CD8-positive, alpha-beta memory T cell (primary cell): ENCODE measurements at places on chromosomes 2 and 18. TPM values are rescaled to one million over a fixed set of nuclear protein-coding genes. Genes with fewer than 3 reads are reported as not detected.

CNOT11 gene
- total RNA-seq, result 67.4 TPM

CD226 gene
- total RNA-seq, result 150 TPM

- H3K27me3 ChIP-seq, result no peaks in the 10 kb centered on the region
- peaks cover 12% of the 10 kb centered on the region for H3K36me3 ChIP-seq
- no peak overlapping the region for H3K4me3 ChIP-seq
- H3K27ac ChIP-seq, result no peak overlapping the region
Measured at GRCh38 chr2:20027705-20028434, 15.4 kb upstream of the MATN3 start.

DNA sequence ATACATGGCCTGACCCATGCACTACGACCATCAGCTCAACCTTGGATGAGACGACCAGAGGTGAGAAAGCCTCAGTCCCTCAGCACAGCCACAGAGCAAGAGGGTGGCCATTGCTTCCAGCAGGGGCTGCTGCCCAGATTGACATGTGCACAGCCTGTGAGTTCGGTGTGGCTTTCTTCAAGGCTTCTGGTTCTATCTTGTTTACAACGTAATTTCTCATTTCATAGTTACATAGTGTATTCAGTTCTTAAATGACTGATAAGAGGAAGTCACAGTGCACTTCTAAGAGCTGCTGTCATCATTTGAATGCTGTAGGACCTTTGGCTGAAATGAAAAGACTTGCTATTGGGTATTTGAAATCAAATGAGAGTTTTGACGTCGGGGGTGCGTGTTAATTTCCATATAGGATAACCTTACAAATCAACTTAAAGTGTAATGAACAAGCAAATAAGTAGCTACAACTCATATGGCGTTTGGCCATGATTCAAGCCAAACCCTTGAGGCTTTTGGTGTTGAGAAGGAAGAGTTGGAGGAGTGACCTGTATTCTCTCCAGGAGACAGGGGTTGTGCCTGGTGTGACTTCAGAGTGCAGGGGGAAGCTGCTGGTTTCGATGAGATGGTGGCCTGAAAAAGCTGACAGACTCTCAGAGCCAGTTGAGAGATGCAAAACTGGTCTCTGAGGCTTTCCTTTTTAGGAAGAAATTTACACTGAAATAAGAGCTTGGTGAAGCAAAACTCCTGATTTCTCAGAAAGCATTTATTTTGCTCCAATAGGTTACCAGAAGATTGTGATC lies 51.0 kb downstream of the TSHZ1 start:
- DNase-seq, result no peak
- no peaks in the 10 kb centered on the region for H3K4me1 ChIP-seq

GRCh38 chr2:219218217-219218731 lies 484 bp downstream of the ABCB6 start:
- peak; percentile 6 for DNase-seq
- H3K4me1 ChIP-seq, result peaks cover 18% of the 10 kb centered on the region
